ENCODE measurements at places on chromosomes 5 and 9. TPM values are rescaled to one million over a fixed set of nuclear protein-coding genes. Genes with fewer than 3 reads are reported as not detected.

The PPP3R2 gene
- total RNA-seq = not detected

The ZNF367 gene
- 5.1 TPM for total RNA-seq

The UGT3A1 gene
- total RNA-seq = not detected

The C9orf43 gene
- 0.60 TPM for total RNA-seq

The RMRP gene
- 22.0 TPM for total RNA-seq
